ENCODE measurements at places on chromosomes 5 and 9. TPM values are rescaled to one million over a fixed set of nuclear protein-coding genes. Genes with fewer than 3 reads are reported as not detected.

Gene DDX4
- not detected for total RNA-seq

Gene PROB1
- 6.5 TPM for total RNA-seq

Gene SPINK1
- total RNA-seq: 2.8 TPM

Gene GABRA1
- not detected for total RNA-seq

Gene FGF1
- total RNA-seq: not detected

DNA sequence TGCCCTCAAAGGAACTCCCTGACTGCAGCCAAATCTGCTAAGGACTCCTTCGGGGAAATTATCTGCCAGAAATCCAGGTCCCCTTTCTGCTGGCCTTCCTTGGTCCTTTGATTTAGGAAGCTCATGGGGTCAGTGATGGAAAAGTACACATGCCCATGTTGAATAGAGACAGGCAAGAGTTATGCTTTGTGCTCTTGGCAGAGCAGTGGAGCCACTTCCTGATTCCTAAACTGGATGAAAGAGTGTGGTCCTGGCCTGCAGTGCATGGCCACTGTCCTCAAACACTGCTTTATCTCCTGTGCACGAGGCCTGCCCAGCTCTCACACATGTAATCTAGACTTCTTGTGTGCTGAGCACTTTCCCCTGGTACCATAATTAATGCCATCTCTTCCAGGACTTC is 2.0 kb upstream of the EBF1 start:
- H3K4me1 ChIP-seq: peaks cover 11% of the 10 kb centered on the region
- H3K4me3 ChIP-seq: peak overlapping the region; percentile 67
- H3K36me3 ChIP-seq: no peaks in the 10 kb centered on the region

Gene TSLP
- not detected for total RNA-seq

DNA sequence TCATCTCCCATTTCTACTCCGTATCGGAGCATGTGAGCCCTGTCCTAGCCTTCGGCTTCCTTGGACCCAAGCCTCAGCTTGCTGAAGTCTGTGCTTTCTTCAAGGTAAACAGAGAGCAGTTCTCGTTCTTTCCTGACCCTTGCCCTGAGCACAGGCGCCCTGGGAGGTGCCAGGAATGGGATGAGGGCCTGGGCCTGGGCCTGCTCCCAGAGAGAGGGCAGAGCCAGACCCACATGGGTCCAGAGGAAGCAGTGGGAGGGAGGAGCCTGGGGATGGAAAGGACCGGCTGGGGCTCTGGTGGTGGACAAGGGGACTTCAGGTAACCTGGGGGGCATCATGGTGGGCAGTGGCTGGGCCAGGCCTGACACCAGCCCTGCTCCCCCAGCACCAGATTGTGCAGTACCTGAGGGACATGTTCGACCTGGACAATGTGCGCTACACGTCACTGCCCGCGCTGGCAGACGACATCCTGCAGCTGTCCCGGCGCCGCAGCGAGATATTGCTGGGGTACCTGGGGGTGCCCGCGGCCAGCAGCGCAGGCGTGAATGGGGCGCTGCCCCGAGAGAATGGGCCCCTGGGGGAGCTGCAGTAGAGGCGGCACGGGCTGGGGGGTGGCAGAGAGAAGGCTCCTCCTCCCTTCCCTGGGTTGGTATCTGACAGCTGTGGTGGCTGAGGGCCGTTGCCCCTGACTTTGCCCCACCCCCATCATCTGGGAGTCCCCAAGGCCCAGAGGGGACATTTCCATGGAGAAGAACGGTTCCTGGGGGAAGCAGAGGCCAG is 10.9 kb upstream of the DOLPP1 start:
- H3K27me3 ChIP-seq: no peaks in the 10 kb centered on the region
- DNase-seq: no peak

GRCh38 chr9:135340143-135340655 is 139.4 kb upstream of the PPP1R26 start:
- no peak overlapping the region for H3K4me3 ChIP-seq
- DNase-seq: no peak
- H3K36me3 ChIP-seq: no peaks in the 10 kb centered on the region
- peaks cover 4% of the 10 kb centered on the region for H3K27me3 ChIP-seq
- H3K27ac ChIP-seq: no peak overlapping the region

DNA sequence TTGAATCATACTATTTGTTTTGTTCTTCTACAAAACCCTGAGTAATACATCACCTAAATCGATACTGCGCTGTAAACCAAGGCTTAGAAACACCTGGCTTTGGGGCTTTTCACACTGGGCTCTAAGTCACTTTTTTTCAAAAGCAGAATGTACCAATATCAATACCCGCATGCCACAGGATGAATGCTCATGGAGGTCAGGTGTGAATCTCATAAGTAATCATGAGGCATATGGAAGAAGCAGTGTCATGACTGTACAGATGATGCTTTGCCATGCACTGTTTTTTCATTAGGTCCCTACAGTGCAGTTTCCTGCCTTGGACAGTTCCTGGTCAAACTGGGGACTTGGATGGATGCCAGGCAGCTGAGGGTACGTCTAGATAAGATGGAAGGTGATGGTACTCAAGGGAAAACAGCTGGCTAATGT is 49.0 kb upstream of the ATG10 start:
- no peaks in the 10 kb centered on the region for H3K36me3 ChIP-seq
- DNase-seq: peak; percentile 30
- H3K27me3 ChIP-seq: no peaks in the 10 kb centered on the region
- no peak overlapping the region for H3K4me3 ChIP-seq
- peaks cover 3% of the 10 kb centered on the region for H3K4me1 ChIP-seq

GRCh38 chr9:107067739-107068416 is 204.9 kb downstream of the ZNF462 start:
- H3K27me3 ChIP-seq: no peaks in the 10 kb centered on the region
- H3K4me1 ChIP-seq: no peaks in the 10 kb centered on the region
- DNase-seq: no peak
- H3K27ac ChIP-seq: no peak overlapping the region
- no peak overlapping the region for H3K4me3 ChIP-seq

GRCh38 chr9:89312222-89312571 is 1.2 kb downstream of the CKS2 start:
- H3K27me3 ChIP-seq: no peaks in the 10 kb centered on the region
- H3K27ac ChIP-seq: peak overlapping the region; percentile 91
- H3K4me1 ChIP-seq: no peaks in the 10 kb centered on the region
- DNase-seq: no peak
- H3K4me3 ChIP-seq: peak overlapping the region; percentile 75

Gene LCN15
- total RNA-seq: not detected

DNA sequence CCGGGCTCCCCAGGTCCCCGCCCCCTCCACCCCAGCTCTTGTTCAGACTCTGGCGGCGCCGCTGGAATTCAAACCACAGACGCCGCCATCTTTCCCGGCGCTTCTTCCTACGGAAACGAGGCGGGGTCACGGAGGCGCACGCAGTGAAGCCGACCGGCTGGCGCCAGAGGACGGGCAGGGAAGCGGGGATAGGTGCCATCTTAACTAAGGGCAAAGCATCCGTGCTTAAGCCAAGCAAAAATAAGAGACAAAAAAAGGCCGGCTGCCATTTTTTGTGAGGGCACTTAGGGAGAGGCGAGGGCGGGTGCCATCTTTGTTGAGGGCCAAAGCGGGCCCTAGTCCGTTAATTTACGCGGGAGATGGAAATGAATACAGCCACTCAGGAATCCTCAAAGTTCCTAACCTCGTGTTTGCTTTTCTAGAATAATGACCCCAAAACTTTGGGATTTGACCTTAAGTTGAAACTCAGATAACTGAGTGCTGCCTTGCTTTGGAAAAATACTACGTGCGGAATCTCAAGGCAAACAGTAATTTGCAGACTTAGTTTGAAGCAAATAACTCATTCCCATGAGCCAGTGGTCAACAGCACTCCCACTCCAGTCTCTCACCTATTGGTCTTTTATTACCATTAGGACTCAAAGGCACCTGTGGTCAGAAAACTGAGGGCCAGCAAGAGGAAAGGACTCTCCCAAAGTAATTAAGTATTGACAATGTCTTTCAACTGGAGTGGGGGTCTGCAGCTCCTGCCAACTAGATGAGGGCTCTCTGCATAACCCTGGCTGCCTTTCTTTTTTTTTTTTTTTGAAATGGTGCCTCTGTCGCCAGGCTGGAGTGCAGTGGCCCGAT is at the start of gene CDK5RAP2:
Gene CDK5RAP2, minus strand, starts transcription at position 117 of the 846 bp plus-strand sequence. CDS start 189 bp downstream, outside the sequence.
- H3K27me3 ChIP-seq: no peaks in the 10 kb centered on the region
- DNase-seq: peak; percentile 88
- no peaks in the 10 kb centered on the region for H3K36me3 ChIP-seq
- H3K4me3 ChIP-seq: peak within 1 kb of the TSS; percentile 89

- H3K27me3 ChIP-seq: no peaks in the 10 kb centered on the region
- H3K4me1 ChIP-seq: no peaks in the 10 kb centered on the region
- H3K36me3 ChIP-seq: no peaks in the 10 kb centered on the region
- no peak overlapping the region for H3K27ac ChIP-seq
These were observed 129.8 kb downstream of the SLC12A2 start for GRCh38 chr5:128213340-128213739.

GRCh38 chr9:130423272-130423671 is 21.5 kb upstream of the ASS1 start:
- DNase-seq: no peak
- H3K4me3 ChIP-seq: no peak overlapping the region
- no peaks in the 10 kb centered on the region for H3K4me1 ChIP-seq
- H3K27ac ChIP-seq: no peak overlapping the region
- no peaks in the 10 kb centered on the region for H3K36me3 ChIP-seq

GRCh38 chr9:70488793-70489105 is 74.3 kb upstream of the KLF9 start:
- peaks cover 6% of the 10 kb centered on the region for H3K27me3 ChIP-seq
- DNase-seq: no peak
- H3K4me3 ChIP-seq: no peak overlapping the region

GRCh38 chr5:170538096-170538465 is 34.3 kb downstream of the KCNIP1 start:
- H3K27ac ChIP-seq: no peak overlapping the region
- H3K4me3 ChIP-seq: no peak overlapping the region
- H3K4me1 ChIP-seq: no peaks in the 10 kb centered on the region

Gene CLIC3
- not detected for total RNA-seq

Gene SPATA31E1
- total RNA-seq: not detected

DNA sequence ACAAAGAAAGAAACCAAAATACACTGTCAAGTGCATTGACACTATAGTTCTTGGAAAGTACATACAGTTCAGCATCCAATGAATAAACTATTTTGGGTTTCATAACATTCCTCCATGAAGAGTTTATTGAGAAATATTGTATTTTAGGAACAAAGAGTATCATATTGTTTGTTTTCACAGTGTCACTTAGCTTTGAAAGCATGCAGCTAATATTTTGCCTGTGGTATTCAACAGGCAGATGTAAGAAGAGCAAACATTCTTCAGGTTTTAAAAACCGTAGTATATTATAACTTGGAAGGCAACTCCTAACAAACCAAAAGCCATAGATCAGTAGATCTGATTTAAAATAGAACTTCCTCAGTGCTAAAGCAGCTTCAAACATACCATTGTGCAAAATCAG is 4.5 kb downstream of the PRELID2 start:
- H3K27ac ChIP-seq: no peak overlapping the region
- no peak for DNase-seq
- no peaks in the 10 kb centered on the region for H3K27me3 ChIP-seq
- no peaks in the 10 kb centered on the region for H3K4me1 ChIP-seq
- H3K4me3 ChIP-seq: no peak overlapping the region
- no peaks in the 10 kb centered on the region for H3K36me3 ChIP-seq

DNA sequence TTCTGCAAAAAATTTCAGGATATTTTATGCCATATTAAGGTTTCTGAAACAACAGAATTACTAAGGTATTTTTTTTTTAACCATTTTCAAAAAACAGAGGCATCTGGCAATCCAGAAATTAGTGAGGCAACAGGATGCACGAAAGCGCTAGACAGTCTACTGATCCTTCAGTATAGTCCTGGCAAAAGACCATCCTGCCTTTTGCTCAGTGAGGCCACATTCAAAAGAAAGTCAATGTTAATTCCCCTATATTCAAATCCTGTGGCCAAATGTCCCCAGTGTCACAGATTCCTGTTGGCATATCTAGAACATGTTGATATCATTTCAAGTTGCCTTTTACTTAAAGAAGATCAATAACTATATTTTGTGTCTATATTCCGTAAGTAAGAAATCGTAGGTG is 13.1 kb upstream of the NFIB start:
- peaks cover 2% of the 10 kb centered on the region for H3K4me1 ChIP-seq
- H3K27me3 ChIP-seq: no peaks in the 10 kb centered on the region
- no peaks in the 10 kb centered on the region for H3K36me3 ChIP-seq
- no peak for DNase-seq

Gene CDX1
- total RNA-seq: not detected

GRCh38 chr5:178389026-178389729 is 156.6 kb upstream of the PHYKPL start:
- H3K27ac ChIP-seq: no peak overlapping the region
- DNase-seq: no peak
- no peak overlapping the region for H3K4me3 ChIP-seq
- H3K4me1 ChIP-seq: no peaks in the 10 kb centered on the region

- no peaks in the 10 kb centered on the region for H3K36me3 ChIP-seq
- H3K27me3 ChIP-seq: no peaks in the 10 kb centered on the region
- DNase-seq: no peak
- H3K4me1 ChIP-seq: no peaks in the 10 kb centered on the region
- no peak overlapping the region for H3K27ac ChIP-seq
- H3K4me3 ChIP-seq: no peak overlapping the region
These were observed 270.4 kb upstream of the TARS1 start for GRCh38 chr5:33170411-33170810.

- DNase-seq: no peak
- peaks cover 3% of the 10 kb centered on the region for H3K27me3 ChIP-seq
- H3K4me3 ChIP-seq: no peak overlapping the region
- no peaks in the 10 kb centered on the region for H3K4me1 ChIP-seq
These were observed 5.3 kb upstream of the RXRA start for GRCh38 chr9:134320868-134321471.

DNA sequence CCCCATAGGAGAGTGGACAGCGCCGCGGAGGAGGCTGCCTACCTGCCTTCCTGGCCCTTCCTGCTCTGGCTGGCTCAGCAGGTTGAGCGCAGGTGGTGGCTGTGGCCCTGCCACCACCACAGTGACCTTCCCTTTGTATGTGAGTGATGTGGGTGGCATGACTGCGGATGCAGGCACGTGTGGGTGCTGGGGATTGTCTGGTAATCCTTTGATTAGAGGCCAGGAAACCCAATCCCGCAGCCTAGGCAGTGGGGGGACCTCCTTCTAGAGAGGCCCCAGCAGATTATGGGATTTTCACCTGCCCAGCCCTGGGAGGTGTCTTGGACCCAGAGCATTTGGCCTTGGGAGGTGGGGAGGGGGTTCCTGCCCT is 16.5 kb downstream of the RXRA start:
- no peak overlapping the region for H3K27ac ChIP-seq
- DNase-seq: no peak
- H3K4me3 ChIP-seq: no peak overlapping the region
- no peaks in the 10 kb centered on the region for H3K36me3 ChIP-seq
- H3K27me3 ChIP-seq: no peaks in the 10 kb centered on the region

Gene PCDHA8
- total RNA-seq: not detected

DNA sequence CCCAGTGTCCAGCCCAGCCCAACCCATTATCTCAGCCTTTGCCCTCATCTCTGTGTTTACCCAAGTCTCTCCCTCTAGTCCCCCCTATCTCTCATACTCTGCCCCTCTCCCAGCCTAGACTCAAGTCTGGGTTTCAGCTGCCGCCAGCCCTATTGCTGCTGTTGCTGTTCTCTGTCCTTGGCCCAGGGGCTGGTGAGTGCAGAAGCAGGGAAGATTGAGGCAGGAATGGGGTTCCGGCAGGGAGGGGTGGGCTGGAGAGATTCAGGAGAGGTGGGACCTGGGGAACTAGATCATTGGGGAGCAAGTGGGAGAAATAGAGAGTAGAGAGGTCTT is 702 bp downstream of the TMEM8B start:
- H3K4me1 ChIP-seq: peaks cover 20% of the 10 kb centered on the region
- H3K36me3 ChIP-seq: no peaks in the 10 kb centered on the region
- no peaks in the 10 kb centered on the region for H3K27me3 ChIP-seq
- H3K4me3 ChIP-seq: peak overlapping the region; percentile 78

GRCh38 chr9:90546200-90546599 is 96.4 kb downstream of the DIRAS2 start:
- DNase-seq: no peak
- H3K4me3 ChIP-seq: no peak overlapping the region
- no peaks in the 10 kb centered on the region for H3K36me3 ChIP-seq
- H3K27me3 ChIP-seq: no peaks in the 10 kb centered on the region
- H3K4me1 ChIP-seq: no peaks in the 10 kb centered on the region
